ENCODE measurements at places on chromosomes 7 and 10.

GRCh38 chr7:157787275-157787701, 450.5 kb downstream of the DNAJB6 start:
- DNase-seq = no peak

DNA sequence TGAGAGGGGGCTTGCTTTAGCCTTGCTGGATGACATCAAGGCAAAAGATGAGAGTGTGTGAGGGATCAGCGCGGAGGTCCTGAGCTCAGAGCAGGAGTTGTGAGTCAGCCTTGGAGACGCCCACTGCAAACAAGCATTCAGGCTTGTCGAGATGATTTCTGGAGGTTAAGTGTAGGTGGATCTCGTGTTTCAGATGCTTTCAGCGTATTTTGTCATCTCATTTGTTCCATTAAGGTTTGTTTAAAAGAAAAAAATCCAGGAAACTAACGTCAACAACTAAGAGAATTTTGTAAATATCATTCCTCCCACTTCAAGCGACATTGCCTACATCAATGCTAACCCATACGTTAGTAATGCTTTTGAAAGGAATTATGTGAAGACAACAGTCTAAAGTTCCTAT, 715.4 kb upstream of the NRP1 start:
- no peak for DNase-seq

DNA sequence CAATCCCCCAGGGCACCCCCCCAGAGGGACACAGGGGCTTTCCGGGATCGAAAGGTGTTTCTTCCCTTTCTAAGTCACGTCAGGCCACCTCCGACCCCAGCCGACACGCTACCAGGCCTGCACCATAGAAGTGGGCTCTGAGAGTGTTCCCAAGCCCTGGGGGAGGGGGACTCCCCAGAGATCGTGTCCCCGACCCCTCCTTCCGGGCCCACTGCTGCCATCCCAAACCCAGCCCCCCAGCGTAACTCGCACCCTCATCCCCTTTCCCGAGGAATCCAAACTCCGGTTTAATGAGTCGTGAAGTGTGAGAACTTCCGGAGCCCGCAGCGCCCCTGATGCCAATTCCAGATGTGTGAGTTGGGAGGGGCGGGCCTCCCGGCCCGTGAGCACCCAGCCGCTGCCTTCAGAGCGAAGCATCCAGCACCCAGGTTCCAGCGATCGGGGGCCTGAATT, 11.3 kb downstream of the UNCX start:
- DNase-seq = no peak

DNA sequence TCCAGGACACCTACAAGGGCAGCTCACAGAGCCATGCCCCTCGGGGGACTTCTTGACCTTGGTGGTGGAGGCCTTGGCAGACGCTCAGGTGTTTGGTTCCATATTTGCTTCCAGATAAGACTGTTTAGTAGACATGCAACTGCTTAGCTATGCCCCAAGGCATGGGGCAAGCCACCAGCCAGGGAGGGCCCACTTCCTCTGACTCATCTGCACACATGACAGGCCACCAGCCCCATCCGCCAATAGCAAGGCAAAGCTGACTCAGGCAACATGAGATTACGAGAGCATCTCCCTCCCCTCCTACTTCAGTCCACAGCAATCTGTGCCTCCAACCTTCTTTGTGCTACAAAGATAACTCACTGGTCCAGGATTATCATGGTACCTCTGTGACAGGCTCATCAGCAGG, 54.9 kb downstream of the KCNMA1 start:
- DNase-seq = peak; percentile 86

GRCh38 chr10:54769051-54769450, 32.0 kb downstream of the PCDH15 start:
- DNase-seq = no peak

- DNase-seq = no peak
Measured at GRCh38 chr10:98880971-98881370, 354.7 kb downstream of the HPSE2 start.

DNA sequence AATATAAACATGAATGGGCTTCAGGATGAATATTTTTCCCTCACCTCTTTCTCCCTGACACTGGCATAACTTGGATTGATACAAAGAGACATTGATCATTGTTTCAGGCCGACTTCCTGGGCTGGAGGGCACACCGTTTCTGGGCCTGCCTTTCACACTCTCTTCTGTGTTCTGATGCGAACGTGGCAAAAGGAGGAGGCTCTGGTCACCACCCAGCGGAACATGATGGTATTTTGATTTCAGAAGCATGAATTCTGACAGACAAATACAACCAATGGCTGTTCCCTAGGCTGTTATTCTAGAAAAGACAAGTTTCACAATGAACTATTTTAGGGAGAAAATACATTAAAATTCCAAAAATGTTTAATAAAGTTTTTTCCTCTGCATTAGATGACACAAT, 534.5 kb upstream of the MKI67 start:
- no peak for DNase-seq

All from HCEC 1CT (cell line).